ENCODE measurements at places on chromosomes 6 and 20. TPM values are rescaled to one million over a fixed set of nuclear protein-coding genes. Genes with fewer than 3 reads are reported as not detected.

MATN4 gene
- not detected for polyA plus RNA-seq

- DNase-seq = no peak
These were observed 19.5 kb upstream of the SLC22A16 start for GRCh38 chr6:110495949-110496348.

DNA sequence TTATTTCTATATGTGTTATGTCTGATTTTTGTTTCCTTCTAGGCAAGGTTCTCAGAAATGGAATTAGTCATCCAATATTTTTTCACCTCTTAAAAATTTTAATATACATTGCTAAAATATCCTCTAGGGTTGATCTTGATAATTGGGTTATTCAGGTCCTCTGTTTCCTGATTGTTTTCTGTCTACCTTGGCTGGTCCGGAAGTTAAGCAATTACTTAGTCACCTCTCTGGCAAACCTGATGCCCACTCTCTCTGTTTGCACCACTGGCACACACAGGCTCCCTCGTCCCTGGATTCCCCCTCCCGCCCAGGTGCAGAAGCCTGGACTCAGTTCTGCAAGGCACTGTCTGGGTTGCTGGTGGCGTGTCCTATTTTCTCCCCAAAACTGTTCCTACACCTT is 27.7 kb downstream of the CST9L start:
- no peak for DNase-seq

GRCh38 chr6:30520522-30520921 is 31.2 kb downstream of the HLA-E start:
- no peak for DNase-seq

DNA sequence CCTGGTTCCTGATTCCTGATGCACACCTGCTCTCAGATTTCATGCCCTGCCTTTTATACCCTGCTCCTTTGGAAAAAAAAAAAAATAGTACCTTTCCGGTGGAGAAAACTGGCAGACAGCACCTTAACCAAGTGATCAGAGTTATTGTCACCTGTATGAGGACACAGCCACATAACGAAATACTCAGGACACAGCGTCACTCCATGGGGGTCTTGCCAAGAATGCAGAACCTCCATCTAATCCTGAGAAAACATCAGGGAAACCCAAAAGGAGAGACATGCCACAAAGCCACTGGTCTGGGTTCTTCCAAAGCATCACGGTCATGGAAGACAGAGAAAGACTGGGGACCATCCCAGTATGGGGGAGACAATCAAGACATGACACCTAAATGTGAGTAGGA is 29.1 kb downstream of the BFSP1 start:
- no peak for DNase-seq

GRCh38 chr6:166754218-166755030 is 127.4 kb upstream of the RPS6KA2 start:
- DNase-seq = no peak

DNA sequence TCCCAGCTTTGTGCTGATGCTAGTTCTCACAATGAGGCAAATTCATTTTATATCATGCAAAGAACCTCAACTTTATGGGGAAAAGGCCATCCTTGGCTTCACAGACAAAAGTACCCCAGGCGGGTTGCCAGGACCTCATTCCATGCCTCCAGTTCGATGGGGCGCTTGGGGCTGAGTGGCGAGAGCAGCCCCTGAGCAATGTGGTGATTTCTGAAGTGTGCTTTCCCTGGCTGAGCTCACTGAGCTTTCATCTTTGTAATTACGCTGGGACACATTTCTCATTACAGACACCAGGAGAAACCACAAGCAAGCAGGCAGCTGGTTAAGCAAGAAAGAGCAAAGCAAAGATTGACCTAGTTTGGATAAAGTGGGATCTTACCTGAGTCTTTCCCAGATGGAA is 301.5 kb upstream of the CDH4 start:
- DNase-seq = no peak

DNA sequence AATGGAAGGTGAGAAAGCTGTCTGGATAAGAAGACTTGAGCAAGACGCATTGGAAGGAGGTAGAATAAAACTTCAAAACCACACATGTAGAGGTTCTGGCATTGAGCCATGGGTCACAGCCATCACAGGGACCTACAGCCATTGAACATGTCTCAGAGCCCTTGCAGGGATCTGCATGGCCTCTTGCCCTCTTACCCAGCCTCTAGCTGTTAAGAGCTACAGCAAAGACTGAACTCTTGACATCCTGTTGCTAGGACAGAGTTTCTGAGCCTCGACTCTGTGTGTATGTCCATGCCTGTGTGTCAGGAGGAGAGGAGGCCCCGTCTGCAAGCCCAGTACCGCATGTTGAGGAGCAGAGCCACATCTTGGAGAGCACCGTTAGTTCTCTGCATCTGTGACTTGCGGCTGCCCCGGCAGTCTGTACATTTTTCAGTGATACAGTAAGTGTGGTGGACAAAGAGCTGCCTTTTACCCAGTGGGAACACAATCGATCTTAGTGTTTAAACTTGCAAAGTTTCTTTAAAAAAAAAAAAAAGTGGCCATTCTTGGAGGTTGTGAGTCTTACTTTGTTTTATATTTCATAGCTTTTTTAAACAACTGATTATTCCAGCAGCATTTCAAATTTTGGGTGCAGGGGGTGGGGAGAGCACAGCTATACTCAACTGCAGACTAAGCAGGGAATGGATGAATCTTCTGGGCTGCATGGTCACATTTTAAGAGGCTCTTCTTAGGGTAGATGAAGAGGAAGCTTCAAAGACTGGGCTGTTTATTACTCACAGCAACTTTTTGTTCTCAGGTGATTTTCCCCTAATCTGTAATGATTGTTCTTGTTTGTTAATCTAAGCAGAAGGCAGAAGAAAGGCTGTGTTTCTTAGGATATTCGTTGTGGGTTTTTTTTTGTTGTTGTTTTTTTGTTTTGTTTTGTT is 88.5 kb downstream of the TBC1D7 start:
- no peak for DNase-seq

DNA sequence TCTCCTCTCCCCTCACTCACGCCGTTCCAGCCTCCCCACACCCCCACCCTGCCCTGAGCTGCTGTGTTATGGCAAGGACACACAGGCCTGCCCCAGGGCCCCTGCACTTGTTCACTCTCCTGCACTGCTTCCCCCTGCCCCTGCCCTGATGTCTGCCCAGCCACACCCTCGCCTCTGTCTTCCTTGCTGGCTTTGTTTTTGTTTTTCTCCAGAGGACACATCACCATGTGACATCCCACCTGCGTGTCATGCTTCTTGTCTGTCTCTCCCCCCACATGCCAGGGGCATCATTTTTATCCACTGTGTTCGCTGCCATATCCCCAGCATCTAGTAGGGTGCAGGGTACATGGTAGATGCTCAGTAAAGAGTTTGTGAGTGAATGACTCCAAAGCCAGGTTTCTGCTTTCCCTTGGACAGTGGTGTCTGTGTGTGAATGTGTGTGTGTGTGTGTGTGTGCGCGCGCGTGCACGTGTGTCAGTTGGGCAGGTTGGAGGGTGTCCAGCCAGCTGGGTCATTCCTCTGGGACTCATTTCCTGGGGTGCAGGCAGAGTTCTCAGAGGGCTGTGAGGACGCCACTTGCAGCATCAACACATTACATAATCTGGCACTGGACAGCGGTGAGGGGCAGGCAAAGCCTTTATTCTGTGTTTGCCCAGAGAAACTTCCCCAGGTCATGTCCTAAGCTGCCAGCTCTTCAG is 60.6 kb downstream of the STK35 start:
- no peak for DNase-seq

GRCh38 chr20:49558826-49559225 is 9.1 kb downstream of the PTGIS start:
- no peak for DNase-seq

DNA sequence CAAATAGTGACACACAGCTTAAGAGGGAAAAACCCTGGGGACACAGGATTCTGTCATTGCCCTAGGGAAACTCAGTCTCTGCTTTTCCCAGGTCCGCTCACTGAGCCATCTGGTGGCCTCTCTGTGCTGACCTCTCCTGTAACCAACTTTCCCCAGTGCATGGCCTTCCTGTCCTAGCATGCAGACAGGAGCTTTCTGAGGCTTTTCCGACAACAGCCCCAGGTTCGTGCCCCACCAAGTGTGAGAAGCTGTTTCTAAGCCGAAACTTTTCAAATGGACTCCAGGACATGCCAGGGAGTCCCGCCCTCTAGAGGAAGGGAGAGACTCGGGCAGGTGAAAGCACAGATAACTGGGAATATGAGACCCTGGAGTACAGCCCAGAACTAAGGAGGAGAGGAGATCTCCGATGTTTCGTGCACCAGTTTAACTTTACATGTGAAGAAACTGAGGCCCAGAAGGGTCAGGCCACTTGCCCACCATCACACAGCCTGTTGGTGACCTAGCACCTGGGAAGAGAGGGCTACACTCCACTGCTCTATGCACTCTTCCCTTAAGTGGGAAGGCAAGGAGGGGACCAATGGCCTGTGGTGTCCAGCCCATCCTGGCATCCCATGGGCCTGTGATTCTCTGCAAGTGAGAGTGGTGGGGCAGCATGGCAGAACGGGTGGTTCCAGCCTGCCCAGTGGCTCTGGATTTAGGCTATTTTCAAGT is 46.2 kb downstream of the RPP40 start:
- no peak for DNase-seq

Data from psoas muscle (tissue), 8 donors.